ENCODE measurements at places on chromosomes 3 and 15.

- DNase-seq: no peak
Observed at GRCh38 chr3:120438665-120439370, 12.0 kb downstream of the FSTL1 start.

DNA sequence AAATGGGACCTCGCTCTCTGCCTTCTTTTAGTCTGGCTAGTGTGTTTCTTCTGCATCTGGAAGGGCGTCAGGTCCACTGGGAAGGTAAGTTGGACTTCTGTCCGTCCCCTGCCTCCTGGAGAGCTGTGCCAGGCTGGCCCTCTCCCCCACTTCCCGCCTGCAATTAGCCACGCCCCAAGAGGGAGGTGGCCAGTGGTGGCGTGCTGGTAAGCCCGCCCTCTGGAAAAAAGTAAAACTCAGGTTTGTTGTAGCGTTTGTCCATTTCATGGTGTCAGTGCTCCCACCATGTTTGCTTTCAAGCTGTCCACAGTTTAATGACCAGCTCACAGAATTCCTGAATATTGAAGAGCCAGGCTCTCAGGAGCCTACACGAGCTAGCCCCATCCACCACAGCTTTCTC lies 55.6 kb downstream of the SLC6A6 start:
- no peak for DNase-seq

DNA sequence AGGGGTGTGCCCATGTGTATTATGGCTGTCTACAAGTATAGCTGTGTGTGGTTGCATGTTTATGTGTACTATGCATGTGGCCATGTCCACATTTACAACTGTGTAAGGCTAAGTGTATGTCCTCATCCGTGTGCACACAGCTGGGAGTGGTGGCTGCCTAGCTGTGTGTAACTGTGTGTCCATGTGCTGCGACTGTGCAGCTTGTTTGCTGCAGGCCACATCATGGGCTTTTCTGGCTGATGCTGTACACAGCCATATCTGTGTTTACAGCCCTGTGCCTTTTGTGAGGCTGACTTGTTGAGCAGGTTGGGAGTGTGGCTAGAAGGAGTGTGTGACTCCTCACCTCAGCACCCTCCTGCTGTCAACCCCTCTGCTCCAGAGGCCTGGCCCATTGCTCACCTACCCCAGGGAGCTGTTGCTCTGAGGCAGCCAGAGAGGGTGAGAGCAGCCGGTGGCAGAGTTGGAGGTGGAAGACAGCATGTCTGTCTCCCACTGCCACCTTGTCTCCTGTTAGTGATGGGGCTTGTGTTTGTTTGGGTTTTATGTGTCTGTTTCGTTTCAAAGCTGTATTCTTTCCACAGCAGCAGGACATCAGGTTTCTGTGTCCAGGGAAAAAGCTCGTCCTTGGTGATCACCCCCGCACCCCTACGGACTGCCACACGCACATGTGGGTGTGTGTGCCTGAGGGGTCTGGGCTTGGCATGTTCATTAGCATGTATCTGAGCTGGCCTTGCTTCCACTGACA lies 1.4 kb upstream of the GRM2 start:
- no peak for DNase-seq

- DNase-seq: no peak
Observed at GRCh38 chr3:176415661-176416295, 781.5 kb downstream of the TBL1XR1 start.

DNA sequence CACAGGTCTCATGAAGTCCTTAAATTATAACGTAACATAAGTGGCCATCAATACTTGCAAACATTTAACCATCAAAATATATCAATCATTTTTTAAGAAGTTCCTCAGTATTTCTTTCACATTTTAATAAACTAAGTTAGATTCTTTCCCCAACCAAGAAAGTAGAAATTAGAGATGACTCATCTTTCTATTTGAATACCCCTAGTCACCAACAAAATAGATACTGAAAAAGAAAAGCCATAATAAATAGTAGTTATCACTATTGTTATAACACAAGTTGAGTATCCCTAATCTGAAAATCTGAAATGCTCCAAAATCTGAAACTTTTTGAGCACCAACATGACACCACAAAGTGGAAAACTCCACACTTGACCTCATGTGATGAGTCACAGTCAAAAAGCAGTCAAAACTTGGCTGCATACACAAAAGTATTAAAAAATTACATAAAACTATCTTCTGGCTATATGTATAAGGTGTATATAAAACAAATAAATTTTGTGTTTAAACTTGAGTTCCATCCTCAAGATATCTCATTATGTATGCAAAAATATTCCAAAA lies 3.7 kb downstream of the SHQ1 start:
- no peak for DNase-seq

DNA sequence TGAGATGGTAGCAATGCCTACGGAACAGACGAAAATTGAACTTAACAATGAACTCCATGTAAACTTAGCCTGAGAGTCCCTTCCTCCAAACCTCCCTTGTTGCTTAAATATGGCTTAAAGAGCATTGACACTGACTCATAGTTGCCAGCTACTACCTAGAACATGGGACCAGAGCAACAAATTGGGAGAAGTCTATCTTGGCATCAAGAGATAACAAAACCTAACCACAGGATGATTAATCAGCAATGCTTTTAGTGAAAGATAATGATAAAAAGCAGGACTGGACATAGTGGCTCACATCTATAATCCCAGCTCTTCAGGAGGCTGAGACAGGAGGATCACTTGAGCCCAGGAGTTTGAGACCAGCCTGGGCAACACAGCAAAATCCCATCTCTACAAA lies 117.8 kb upstream of the MNS1 start:
- DNase-seq: no peak

DNA sequence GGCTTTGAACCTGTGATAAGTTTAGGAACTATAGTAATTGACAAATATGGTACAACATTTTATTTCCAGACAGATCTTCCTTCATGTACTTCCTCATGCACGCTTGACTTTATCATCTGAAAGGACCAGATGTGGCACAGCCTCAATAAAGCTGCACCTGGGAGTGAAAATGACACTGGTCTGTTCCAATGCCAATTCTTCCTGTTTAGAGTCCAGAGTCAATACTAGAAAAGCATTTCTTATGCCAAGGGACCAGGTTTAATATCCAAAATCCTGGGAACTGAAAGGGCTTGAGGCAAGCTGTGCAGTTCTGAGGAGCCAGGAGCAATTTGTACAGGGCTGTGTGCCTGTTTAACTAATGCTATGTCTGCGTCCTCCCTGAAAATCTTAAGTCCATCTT lies 15.3 kb downstream of the DPH6 start:
- no peak for DNase-seq

DNA sequence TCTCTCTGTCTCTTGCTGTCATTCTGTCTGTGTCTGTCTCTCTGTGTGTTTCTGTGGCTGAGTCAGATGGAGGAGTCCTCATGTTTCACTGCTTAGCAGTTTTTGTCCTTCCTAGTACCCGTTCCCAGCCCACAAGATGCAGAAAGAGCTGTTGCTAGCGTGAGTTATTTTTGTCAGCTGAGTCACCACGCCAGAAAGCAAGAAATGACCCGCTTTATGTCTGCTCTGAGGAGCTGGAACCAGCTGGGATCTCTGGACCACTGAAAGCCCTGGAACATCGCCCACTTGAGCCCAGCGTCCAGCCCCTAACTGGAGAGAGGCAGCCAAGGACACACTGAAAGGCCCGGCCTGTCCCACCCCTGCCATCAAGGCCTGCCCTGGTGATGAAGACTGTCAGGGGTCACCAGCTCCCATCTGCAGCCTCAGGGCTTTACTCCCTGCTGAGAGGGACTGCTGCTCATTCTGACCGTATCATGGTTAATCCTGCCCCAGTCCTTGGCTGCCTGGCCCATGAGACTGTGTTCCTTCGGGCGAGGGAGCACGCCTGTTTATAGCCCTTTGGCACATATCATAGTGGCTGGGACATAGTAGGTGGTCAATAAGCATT lies 101.7 kb upstream of the TPM1 start:
- DNase-seq: no peak
